ENCODE measurements at places on chromosomes 2 and 18.

GRCh38 chr2:105912081-105912480, 167.4 kb downstream of the NCK2 start:
- DNase-seq: no peak

DNA sequence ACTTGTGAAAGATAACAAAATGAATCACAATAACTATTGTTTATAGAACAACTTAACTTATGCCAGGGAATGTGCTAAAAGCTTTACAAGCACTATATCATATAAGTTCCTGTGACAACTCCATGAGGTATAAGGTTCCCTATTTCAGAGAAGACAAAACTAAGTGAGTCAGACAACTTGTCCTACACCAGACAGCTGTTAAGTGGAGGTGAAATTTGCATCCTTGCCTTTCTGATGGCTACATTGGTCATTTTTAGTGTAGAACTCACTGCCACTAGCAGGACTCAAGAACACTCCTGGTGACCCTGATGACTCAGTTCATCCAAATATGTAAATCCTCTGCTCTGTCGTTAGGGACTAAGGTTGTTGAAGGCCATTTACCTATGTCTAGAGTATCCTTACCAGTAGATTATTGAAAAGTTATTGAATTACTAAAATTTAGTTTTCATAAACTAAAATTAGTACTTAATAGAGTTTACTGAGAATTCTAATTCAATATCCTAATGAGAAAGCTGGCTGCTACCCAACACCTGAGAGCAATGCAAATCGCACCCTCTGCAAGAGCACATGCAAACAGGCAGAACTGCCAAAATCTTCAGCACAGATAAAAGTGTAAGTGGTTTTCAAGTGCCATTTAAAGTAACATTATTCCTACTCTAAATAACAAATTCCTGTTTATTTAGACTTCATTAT, 636.2 kb downstream of the NRXN1 start:
- no peak for DNase-seq

DNA sequence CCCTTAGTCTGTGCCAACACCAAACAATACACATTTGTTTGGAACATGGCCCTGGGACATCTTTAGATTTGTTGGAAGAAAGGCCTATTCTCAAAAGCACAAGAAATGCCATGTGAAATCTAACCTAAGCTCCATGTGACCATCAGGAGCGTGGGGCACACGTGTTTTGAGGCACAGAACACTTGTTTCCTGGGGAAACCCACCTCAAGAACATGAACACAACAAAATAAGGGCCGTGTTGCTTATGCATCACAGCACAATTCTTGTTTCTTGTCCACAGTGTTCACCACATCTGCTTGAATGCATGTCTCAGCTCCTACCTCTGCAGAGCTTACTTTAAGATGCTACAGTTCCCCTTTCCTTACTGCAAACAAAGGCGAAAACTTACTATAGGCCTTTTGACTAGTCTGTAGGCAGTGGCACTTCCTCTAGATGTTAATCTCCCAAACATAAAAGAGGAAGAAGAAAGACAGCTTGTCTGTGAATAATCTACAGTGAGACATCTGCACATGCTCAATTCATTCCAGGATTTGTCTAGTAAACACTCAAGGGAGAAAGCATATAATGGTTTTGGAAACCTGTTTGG, 165.0 kb downstream of the ANKRD44 start:
- no peak for DNase-seq

GRCh38 chr2:207219081-207219630, 53.4 kb upstream of the KLF7 start:
- DNase-seq: no peak

DNA sequence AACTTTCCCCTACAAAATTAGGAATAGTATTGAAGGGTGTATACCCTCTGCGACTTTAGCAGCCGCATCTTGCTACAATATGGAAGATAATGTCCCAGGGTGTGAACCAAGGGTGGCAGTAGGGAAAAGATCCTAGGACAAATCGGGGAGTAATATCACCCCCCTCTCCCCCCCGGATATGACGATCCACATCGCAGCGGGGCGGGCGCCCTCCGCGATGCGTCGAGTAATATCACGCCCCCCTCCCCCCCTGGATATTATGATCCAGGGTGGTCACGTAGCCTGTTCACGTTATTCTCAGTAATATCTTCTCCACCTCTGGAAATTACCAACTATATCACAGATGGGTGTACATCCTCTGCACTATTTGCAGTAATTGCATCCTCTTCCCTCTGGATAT, 82.9 kb downstream of the DAPL1 start:
- DNase-seq: no peak

GRCh38 chr2:47173986-47174732, 19.1 kb upstream of the STPG4 start:
- DNase-seq: no peak

DNA sequence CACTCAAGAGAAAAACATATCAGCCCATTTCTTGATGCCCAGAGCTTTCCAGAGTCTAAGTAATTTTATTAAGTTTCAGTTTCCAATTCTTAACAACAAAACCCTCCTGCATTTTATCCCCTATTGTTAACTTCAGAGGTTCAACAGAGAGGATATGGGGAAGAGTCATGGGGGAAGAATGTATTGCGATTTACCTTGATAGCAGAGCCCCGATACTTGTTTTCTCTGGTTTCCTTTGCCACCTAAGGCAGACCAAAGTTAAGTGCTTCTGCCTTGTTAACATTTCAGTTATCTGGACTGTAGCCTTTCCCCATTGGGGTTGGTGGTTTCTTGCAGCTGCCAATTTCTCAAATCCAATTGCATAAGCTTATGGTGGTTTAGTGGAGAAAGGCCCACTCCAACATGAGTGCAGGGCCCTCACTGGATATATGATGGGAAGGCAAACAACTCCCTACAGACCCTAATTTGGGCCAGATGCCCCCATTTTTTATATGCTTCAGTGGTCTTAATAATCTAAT, 82.0 kb upstream of the ITGB6 start:
- no peak for DNase-seq

DNA sequence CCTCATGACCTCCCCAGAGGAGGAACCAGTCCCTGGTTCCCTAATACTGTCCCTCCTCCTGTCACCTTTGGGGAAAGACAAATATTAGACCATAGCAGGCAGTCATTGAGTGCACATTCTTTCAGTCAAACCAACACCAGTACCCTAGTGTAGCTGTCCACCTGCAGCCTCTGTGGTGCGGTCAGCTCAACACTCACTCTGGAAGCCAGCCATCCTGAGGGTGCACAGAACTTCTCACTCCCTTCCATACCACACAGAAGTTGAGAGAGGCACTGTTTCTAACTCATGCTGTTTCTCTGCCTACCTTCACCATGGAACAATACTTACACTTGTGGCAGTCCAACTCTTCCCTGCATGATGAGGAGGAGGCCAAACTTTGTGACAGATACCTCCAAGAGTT, 232.6 kb upstream of the FBXO11 start:
- no peak for DNase-seq

- no peak for DNase-seq
These were observed 38.7 kb downstream of the MAP4K4 start for GRCh38 chr2:101736233-101736632.

DNA sequence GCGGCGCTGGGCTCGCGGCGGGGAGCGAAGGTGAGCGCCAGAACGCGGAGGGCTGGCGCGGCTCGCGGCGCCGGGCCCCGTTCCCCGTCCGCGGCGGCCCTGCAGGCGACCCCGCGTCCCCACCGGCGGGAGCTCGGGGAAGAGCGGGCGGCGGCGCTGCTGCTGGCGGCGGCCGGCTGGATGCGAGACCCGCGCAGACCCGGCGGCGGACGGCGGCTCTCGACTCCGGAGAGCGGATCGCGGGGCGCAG, 213 bp downstream of the DOK6 start:
- DNase-seq: no peak

DNA sequence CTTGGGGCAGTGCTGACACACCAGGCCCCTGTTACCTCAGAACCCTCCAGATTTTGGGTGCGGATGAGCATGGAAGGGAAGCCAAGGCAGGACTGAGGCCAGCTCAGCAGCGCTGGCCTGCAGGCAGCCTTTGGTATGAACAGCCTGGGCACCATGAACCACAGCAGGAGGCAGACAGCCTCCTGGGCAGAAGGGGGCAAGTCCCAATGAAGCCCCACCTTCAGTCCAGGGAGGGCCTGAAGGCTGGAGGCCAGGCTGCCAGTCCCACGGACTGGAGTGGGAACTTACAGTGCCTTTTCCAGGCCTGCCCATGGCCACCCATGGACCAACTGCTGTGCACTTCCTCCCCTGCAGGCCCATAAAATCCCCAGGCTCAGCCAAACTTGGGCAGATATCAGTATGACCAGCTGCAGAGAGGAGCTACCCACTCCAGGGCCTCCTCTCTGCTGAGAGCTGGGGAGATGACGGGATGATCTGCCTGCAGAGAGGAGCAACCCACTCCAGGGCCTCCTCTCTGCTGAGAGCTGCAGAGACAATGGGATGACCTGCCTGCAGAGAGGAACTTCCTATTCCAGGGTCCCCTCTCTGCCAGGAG, 74.7 kb downstream of the NEURL3 start:
- DNase-seq: no peak

DNA sequence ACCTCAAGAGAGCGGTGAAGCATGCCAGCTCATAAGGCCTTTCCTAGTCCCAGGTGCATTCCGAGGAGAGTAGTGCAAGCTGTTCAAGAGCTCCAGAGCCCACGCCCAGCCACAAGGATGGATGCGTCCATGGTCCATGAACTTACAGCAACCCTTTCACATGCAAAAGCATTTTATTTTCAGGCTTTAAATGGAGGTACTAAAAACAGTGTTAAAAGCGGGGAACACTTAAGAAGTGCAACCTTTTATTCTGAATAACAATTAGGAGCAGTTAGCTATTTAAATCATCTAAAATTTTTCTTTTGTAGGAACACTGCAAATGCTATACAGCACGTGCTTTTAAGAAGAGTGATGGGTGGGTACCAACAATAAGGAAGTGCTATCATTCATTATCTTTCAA, 33.8 kb downstream of the POU3F3 start:
- DNase-seq: no peak

- no peak for DNase-seq
These were observed 115.7 kb upstream of the LRATD1 start for GRCh38 chr2:14516844-14517243.

DNA sequence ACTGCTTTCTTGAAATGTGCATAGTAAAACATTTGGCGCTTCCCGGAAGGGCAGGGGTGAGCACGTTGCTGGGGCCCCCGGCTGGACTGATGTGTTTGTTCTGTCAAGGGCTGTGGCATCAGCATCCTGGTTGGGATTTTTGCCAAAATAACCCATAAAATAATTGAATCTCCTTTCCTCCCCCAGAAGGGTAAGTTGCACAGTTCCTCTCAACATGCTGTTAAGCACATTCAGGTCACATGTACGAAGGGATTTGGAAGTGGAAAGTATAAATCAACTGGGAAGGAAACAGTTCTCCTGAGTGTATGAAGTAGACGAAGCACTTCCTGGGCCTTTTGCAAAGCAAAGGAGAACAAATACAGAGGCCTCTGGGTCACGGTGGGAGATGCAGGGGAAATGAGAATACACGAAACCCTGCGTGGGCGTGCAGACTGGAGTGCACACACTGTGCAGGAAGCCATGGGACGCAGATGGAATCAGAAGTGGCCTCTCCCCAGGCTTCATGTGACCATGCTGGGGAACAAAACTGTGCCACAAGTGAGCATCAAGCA, 183.9 kb downstream of the LPIN1 start:
- no peak for DNase-seq

DNA sequence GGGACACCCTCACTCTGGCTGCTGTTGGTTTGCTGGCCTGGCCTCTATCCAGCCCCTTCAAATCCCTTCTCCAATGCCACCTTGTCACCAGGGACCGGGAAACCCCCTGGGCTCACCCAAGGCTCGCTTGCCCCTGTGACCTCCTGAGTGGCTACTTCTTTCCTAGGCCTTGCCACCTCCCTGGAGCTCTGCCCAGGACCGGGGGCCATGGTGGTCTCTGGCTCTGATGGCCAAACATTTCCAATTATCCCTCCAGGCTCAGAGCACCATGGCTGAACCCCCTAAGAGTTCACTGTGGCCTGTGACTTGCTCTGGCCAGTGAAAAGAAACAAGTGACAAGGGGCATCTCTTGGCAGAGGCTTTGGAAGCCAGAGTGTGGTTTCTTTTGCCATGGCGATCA, 237.6 kb downstream of the TFCP2L1 start:
- no peak for DNase-seq

DNA sequence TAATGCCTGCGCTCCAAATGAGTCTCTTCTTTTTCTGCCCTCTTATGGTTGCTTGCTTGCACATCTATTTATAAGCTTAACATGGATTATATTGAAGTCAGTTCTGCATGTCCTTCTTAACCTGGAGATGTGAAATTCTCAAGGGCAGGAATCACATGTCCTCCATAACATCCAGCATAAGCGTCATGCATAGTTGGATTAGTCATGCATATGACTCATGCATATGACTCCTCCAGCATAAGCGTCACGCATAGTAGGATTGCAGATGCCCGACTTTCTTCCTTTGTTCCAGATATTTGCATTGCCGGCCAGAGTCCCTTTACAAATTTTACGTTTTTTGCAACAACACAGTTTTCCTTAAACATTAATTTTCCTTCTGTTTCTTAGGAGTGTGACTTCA, 308.6 kb downstream of the TGIF1 start:
- no peak for DNase-seq

DNA sequence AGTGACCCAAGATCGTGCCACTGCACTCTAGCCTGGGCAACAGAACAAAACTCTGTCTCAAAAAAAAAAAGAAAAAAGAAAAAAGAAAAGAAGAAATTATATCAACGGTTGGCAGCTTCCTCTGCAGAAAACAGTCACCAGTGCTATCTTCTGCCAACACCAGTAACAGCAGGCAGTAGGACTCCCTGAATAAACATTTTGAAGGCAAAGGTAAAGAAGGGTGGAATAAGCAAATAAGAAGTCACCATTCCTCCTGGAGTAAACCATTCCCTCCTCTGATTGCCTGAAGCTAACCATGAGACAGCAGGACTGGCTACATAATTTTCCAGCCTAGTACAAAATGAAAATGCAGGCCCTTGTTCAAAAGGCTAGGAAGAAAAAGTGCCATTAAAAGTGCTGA, 9.0 kb upstream of the RNF103 start:
- DNase-seq: no peak

GRCh38 chr2:11915650-11916049, 169.2 kb downstream of the LPIN1 start:
- DNase-seq: no peak

- DNase-seq: no peak
These were observed 106.9 kb upstream of the THOC1 start for GRCh38 chr18:374721-375168.

GRCh38 chr2:181528441-181528840, 71.3 kb downstream of the ITGA4 start:
- DNase-seq: no peak

DNA sequence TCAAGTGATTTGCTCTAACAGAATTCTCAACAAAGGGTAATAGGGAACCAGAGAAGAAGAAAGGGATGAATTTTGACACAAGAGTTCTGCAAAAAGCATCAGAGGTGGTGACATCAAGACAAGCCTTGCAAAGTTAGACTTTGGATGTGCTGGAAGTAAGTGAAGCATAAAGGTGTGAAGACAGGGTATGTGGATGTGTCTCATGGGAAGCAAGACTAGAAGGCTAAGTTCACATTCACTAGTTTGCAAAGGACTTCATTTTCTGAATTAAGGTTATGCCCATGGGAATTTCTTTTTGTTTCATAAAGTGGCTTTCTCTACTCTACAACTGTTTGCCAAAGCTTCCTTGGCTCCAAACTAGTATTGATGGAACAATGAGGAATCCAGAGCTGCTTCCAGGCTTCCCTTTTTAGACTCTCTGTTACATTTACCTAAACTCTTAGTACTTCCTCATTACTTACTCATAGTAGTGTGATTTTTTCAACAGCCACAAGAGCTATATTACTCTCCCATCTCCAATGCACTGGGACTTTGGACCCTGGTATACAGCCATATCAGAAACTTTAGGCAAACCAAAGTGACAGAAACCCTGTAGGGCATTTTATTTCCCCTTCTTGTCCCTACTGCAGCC, 21.1 kb upstream of the IHH start:
- no peak for DNase-seq

- DNase-seq: no peak
These were observed 143.7 kb upstream of the ZFP36L2 start for GRCh38 chr2:43370146-43370545.

All from stimulated activated CD8-positive, alpha-beta memory T cell treated with anti-CD3 and anti-CD28 coated beads, Interleukin-15, amount 100 ng/mL, for 4 hours (primary cell).